ENCODE measurements at places on chromosomes 7 and 10.

- DNase-seq = no peak
Observed at GRCh38 chr10:86359111-86359510, 7.5 kb downstream of the GRID1 start.

GRCh38 chr10:34835908-34836508, 20.9 kb upstream of the PARD3 start:
- DNase-seq = no peak

- no peak for DNase-seq
Observed at GRCh38 chr10:16929069-16929468, 111.8 kb upstream of the RSU1 start.

DNA sequence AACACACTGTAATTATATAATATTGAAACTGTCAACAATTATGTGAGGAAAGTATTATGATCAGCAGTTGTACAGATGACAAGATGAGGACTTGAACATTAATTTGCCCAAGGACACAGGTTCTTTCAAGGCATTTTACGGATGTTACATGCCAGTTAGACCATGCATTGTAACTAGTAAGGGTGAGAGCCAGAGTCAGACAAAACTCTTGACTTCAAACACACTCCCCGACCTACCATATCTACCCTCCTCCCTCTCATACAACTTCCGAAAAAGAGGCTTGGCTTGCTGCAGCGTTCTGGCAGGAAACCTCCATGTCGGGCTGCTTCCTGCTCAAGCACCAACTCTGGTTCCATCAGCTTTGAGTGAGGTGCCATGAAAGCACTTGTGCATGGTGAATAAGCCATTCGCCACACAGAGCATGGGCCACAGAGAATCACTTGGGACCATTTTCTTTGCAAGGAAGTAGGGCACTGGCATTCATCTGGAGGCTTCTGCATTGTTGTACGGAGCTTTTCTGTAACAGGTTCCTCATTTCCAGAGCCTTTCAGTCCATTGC, 53.2 kb downstream of the FOXI2 start:
- no peak for DNase-seq

DNA sequence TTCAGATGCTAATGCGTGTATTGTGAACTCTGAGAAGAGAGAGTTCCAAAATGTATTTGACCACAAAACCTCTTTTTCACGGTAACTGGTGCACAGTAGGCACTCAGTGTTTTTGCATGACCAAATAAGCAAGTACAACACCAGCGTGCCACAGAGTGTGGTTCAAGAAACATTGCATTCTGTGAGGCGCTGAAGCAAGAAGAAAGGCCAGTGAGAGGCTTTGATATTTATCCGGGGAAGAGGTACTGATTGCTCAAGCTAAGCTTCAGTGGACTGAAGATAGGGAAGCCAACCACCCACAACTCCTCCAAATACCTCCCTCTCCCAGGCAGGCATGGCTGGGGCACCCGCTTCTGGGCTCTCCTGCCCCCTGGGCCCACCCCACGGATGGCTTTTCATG, 611.2 kb downstream of the SDK1 start:
- no peak for DNase-seq

- peak; percentile 5 for DNase-seq
Observed at GRCh38 chr10:44908066-44908749, 2.9 kb upstream of the TMEM72 start.

- DNase-seq = no peak
Observed at GRCh38 chr7:105030447-105030846, 16.4 kb downstream of the KMT2E start.

DNA sequence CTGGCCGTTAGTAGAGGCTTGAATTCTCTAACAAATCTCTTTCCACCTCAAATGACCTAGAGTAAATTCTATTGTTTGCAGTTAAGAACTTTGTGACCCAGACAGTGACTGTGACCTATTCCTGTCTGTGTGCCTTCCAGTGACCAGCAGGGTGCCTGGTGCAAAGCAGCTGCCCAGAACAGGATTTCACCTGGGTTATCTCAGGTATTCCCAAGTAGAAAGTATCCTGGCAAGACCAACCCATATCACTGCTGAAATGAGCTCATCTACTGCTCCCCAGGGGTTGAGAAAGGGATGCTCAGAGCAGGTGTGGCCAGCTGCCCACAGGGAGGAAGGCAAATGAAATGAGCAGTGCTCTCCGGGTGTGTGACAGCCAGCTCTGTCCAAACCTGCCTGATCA, 2.1 kb upstream of the MSMB start:
- no peak for DNase-seq

DNA sequence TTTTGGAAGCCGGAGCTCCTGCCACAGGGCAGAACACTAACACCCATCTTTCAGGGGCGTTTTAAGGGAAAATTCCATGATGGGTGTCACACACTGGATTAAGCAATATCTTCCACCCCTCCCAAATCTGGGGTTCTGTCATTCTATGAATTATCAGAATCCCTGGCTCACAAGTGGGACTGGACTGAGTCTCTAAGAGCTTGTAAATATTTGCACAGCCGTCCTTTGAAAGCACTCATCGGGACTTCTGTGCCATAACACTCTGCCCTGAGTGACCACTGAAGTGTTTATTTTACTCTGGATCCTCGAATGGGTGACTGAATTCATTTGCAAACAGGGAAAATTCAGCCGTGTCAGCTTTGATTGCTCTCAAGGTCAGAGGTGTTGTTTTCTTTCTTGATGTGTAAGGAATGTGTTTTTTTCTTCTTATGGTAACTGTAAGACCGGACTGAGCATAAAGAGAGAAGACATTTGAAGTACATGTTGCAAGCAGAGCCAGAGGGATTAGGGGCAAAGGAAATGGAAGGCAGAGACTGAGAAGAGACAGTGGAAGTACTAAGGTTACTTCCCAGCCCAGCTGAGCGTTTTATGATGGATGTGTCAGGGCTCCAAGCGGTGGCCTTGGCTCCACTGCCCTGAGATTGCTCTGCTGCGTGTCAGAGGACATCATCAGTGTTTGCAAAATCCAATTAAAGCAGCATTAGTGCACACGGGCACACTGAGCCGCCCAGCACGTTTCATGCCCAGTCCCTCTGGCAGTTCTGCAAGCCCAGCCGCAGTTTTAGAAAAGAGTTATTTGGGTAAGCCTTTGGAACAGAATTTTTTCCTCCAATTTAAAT, 17.7 kb upstream of the GTPBP4 start:
- no peak for DNase-seq

GRCh38 chr7:36994456-36995112, 270.3 kb upstream of the AOAH start:
- DNase-seq = no peak

GRCh38 chr7:42359946-42360345, 122.9 kb upstream of the GLI3 start:
- no peak for DNase-seq

DNA sequence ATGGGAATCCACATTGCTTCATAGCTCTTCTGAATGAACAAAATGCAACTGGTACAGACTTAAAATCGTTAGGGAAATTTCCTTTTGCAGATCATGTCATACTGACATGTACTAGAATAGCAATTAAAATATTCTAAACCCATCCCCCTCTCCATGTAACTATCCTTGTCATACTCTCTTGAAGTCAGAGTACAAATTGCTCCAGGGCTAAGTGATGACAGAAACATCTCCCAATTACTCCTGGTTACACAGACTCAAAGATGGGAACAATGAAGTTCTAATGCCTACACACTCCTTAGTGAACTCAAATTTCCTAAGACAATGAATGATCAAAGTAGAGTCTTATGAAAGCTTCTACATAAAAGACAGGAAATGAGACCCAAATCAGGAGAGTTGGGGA, 87.2 kb downstream of the PDE1C start:
- DNase-seq = no peak

DNA sequence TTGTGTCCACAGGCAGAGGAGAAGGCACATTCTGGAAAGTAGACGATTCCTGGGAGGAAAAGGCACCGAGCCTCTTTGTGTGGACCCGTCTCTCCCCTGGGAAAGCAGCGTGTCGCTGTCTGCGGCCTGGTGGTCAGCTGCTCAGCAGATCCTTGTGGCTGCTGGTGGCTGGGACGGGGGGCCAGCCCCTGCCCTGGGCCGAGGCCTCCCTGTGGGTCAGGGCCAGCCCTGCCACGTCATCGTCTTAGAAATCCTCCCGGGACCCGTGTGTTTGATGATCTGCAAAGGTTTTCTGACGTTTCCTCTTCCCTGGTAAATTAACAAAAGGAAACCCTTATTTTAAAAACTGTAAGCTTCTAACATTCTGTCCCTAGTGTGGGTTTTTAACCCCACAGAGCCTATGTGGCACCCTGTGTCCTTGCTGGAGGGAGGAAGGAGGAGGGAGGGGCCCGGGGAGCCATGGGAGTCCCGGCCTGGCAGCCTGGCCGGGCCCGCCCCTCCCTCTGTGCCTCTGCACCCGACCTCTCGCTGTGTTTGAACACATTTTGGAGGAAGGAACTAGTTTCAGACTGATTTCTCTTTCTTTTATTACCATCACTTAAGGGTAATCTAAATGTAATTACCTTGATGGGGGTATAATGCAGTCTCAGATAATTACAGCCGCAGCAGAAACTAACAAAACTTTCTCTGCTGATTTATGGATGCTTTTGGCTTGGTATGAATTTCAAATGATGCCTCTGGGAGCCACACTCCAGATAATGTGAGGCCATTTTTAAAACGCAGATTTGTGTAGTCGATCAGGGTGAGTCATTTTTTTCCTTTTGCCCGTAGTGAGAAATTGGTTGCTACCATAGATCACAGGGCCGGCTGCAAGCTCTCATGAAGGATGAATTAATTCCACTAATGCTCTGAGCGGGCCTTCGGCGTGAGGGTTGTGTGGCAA, 85.5 kb downstream of the NKX6-2 start:
- DNase-seq = peak; percentile 38

GRCh38 chr7:84181628-84182027, 13.0 kb downstream of the SEMA3A start:
- DNase-seq = peak; percentile 46

DNA sequence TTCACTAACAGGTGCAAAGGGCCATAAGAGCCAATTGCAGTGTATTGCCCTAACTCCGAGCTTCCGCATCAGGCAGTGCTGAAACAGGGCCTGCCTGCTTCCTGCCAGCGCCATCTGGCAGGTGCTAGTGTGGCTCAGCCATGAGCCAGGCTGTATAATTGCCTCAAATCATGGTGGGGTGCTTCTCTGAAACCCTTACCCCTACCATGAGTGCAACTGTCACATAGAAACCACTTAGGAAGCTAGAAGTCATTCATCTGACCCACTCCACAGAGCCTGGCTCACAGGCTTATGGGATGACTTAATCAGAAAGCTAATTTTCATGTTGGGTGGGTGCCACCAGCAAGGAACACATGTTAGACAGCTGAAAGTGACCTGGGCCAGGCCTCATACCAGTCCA, 133.3 kb upstream of the LAMB4 start:
- DNase-seq = no peak

- DNase-seq = no peak
Observed at GRCh38 chr7:13024121-13024674, 336.8 kb downstream of the ARL4A start.

GRCh38 chr7:121178869-121179497, 149.8 kb upstream of the WNT16 start:
- no peak for DNase-seq

- no peak for DNase-seq
Observed at GRCh38 chr10:95987685-95988426, 55.5 kb upstream of the CCNJ start.

DNA sequence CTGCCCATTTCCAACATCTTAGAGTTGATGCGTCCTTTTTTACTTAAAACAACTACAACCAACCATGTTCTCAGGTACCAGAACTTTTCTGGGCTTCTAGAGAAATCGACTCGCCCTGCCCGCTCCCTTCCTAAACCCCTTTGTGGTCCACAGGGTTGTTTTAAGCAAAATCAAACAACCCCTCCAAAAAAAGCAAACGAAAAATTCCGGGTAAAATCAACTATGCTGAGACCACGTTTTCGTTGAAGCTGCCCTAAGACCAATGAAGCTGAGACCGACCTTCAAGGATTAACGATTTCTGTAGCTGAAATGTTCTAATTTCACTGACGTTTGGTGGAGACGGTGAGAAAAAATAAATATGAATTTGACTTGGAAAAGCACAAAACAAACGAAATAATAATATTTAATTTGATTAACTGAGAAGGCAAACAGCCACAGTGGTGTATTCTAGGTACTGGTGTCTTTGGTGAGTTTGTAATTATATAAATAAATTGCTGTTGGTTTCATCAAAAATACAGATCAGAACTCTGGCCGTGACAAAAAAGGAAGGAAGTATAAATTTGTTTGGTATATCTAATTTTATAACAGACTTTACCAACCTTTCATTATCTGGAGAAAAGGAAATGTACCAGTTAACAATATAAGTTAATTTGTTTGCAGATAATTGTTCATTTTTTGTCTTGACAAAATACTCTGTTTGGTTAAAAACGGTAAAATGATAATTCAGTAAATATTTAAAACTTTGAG, 4.7 kb upstream of the IGF2BP3 start:
- DNase-seq = peak; percentile 59

DNA sequence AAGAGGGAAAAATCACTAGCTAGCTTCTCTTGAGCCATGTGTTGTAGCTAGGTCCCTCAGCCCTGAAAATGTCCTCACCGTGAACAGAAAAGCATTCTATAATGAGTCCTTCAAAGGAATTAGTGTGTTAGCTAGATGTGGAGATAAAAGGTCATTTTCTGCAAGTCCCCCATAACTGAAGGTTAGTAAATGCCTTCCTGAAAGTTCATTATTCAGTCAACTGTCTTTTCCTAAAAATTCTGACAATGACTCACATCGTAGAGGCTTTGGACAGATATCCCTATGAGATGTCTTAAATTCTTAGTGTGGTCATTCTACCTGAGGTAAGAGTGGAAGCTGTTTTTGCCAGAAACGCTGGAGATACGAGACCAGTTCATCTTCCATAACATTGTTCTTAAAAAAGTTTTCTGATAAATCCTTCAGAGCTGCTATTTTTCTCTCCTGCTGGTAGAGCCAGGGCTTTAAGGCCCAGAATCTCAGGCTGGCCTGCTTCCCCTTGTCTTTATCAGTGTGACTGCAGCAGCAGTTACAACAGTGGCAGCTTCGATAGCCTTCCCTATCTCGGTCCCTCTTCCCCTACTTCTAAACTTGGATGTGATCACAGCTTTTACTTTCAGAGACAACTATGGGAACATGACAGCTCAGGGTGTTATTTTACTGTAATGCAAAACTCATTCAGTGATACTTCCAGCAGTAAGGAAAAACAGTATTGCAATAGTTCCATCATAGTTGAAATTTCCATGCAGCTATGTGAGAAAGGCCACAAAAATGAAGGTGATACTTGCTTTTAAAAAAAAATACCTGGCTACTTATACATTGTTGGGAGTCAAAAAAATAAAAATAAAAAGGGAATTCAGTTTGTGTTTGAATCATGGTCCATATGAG, 37.3 kb upstream of the PRKAR2B start:
- no peak for DNase-seq

DNA sequence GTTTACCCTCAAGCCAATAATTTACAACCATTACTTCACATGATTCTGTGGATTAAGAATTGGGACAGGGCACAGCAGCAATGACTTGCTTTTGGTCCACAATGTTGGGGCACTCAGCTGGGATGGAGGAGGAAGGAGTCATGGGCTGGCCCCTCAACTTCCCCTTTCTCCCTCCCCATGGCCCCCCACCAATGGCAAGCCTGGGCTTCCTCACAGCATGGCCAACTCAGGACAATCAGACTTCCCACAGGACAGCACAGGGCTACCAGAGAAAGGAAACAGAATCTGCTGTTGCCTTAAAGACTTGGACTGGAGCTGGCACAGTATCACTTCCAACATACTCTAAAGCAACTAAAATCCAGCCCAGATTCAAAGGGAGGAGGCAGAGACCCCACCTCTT, 160.7 kb downstream of the PTPN20 start:
- no peak for DNase-seq

GRCh38 chr10:19316204-19316870, 267.7 kb downstream of the MALRD1 start:
- no peak for DNase-seq

Data from astrocyte of the spinal cord (primary cell).